DMS153 (cell line): ENCODE measurements at places on chromosomes 11 and 22.

DNA sequence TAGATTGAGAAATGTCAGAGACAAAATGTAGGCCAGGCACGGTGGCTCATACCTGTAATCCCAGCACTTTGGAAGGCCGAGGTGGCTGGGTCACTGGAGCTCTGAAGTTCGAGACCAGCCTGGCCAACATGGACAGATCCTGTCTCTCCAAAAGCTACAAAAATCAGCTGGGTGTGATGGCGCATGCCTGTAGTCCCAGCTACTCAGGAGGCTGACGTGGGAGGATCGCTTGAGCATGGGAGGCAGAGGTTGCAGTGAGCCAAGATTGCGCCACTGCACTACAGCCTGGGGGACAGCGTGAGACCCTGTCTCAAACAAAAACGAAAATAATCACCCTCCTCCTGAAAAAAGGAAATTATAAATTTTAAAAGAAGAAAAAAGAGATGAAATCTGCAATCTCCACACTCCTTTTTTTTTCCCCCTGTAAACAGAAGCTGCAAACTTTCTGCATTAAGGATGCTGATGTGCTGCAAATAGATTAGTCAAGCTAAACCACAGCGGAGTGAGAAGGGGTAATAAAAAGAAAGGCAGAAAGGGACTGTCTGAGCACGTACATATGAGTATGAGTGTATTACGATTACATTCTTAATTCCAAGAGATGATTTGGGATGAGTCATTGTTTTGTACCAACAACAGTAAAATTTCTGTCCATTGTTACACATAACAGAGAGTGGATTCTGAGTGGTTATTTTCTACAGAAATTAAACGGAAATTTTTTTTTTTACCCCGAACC lies 87.3 kb downstream of the SIK3 start:
- DNase-seq, result no peak

DNA sequence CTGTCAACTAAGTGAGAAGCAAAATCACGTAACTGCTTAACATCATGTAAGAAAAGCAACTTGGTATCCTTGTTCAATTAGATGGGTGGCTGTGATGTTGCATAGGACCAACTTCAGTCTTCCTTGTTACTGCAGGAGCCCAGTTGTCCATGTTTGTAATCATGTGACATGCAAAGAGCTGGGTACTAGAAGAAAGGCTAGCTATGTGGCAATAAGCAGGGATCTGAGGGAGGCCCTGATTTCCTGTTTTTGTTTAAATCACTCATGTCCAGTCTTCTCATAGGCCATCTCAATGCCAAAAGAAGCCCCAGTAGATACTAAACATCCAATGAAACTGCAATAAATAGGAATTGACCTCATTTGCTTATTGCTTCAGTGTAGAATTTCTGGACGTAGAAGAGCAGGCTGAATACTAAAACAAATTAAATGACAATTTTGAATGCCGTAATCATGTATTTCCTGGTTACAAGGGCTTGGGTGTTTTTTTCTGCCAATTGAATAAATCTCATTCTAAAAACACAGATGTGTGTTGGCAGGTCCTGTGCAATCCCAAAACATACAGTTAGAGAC lies 140.8 kb upstream of the ARHGAP20 start:
- DNase-seq, result no peak

DNA sequence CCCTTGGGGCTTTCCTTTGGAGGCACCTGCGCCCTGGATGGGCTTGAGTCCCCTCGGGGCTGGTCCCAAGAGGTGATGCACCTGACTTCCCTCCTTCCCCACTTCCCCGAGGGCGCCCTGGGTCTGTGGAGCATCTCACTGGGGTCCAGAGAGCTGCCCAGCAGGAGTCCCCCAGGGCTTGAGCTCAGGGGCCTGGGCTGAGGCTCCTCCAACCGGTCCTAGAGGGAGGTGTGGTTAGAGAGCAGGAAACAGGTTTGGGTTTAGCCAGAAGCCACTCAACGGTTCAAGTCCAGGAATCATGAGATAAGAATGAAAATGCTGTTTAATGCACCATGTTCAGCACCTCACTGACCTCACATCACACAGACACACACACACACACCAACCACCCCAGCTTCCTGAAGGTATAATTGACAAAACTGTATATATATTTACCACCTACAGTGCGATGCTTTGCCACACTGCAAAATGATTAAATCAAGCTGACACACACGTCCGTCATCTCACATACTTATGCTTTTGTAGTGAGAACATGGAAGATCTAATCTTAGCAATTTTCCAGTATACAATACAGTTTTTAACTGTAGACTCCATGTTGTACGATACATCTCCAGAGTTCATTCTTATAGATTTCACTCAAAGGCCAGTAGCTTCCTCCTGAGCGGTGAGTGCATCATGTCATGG lies 628 bp upstream of the IGLL1 start:
- DNase-seq, result no peak

- no peak for DNase-seq
Observed at GRCh38 chr11:70272009-70272408, 1.5 kb downstream of the PPFIA1 start.

GRCh38 chr11:27705873-27706820 lies 5.9 kb upstream of the BDNF start:
- no peak for DNase-seq

- DNase-seq, result peak; percentile 21
Observed at GRCh38 chr11:20360650-20361049, 2.9 kb upstream of the HTATIP2 start.

DNA sequence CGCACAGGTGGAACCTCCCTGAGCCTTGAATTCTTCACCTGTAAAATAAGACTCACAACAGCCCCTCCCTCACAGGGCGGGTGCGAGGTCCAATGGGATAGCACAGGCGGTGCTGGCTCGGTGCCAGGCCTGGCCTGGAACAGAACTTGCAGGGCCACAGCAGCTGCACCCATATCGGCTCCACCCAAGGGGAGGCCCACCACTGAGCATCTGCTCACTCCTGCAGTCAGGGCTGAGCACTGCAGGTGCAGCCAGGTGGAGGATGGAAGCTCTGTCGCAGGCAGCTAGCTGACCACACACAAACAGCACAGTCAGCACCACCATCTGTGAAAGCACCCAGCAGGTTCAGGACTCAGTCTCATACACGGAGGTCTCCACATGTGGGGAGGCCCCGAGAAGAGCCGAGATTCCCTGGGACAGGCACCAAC lies 19.6 kb downstream of the VPS37C start:
- peak; percentile 89 for DNase-seq

DNA sequence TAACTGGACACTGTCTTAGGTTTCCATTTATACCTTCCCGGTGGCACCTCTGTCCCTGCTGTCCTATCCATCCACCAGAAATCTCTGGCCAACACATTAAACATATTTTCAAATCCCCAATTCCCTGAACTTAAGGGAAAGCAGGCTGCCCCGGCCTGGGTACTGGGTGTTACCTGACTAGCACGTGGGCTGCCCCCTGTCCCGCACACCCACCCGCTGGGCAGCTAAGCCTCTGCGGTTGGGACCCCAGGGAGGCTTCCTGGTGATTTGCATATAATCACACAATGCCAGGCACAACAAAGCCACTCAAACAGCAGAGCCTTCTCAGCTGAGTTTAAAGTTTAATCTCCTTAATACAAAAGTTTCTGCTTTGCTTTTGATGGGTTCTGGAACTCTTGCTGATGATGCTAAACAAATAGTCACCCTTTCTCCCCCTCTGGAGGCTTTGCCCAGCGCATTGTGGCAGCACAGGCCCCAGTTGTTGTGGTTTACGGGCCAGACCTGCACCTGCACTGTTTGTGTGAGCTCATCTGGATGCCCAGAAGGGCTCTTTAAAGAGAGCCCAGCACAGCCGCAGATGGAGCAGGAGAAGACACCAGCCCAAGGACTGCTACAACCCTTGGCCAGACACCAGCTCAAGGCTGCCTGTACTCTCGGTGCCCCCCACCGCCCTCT lies 59.9 kb upstream of the POU2AF1 start:
- peak; percentile 71 for DNase-seq

GRCh38 chr22:44722611-44723010 lies 20.6 kb downstream of the PRR5 start:
- no peak for DNase-seq

GRCh38 chr22:49638788-49639187 lies 188.9 kb downstream of the BRD1 start:
- DNase-seq, result peak; percentile 4

DNA sequence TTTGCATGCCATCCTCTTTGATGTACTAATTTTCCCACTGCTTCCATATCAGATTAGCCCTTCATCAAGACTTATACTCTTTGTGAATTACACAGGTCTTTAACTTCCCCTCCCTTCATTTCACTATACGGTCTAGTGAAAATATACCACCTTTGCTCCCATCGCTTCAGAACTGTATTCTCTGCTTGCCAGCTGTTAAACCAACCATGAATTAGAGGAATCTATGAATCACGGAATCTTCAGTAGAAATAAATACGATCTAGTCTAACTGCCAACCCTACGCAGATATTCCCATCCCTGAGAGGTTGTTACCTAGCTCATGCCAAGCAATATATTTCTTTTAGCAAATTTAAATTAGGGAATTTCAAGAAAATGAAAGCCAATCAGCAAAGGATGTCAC lies 177.8 kb upstream of the MPPED2 start:
- no peak for DNase-seq

- no peak for DNase-seq
Observed at GRCh38 chr22:22993184-22993583, 77.1 kb upstream of the GNAZ start.

DNA sequence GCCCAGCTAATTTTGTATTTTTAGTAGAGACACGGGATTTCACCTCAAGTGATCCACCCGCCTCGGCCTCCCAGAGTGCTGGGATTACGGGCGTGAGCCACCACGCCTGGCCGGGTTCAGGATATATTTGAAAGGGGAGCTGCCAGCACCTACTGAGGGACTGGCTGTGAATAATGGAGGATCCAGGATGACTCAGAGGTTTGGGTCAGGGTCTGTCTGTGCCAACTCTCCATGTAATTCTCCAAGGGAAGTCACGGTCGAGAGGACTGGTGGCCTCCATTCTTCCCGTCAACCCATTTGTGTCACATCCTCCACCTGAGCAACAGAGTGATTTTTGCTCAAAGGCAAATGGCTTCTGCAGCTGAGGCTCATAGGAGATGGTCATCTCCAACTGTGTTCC lies 3.6 kb upstream of the ARRB1 start:
- no peak for DNase-seq

- no peak for DNase-seq
Observed at GRCh38 chr22:48318575-48319320, 1508.9 kb downstream of the BRD1 start.

DNA sequence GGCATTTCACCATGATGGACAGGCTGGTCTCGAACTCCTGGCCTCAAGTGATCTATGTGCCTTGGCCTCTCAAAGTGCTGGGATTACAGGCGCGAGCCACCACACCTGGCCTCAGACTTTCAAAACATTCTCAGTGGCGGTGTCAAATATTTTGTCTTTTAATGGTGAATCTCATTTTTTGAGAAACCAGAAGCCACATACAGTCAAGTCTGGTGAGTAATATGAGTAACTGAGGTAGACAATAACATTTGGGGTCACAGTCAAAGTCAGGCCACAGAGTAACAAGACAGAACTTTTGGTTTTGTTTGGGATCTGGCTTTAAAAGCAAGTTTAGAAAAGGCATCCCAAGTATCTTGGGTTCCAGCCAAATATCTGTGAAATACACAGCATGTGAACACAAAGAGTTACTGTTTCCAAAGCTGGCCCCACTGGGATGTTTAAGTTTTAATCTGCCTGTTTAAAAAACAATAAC lies 5.6 kb upstream of the TMA7B start:
- no peak for DNase-seq

GRCh38 chr11:60791153-60791933 lies 6.2 kb downstream of the MS4A10 start:
- no peak for DNase-seq

DNA sequence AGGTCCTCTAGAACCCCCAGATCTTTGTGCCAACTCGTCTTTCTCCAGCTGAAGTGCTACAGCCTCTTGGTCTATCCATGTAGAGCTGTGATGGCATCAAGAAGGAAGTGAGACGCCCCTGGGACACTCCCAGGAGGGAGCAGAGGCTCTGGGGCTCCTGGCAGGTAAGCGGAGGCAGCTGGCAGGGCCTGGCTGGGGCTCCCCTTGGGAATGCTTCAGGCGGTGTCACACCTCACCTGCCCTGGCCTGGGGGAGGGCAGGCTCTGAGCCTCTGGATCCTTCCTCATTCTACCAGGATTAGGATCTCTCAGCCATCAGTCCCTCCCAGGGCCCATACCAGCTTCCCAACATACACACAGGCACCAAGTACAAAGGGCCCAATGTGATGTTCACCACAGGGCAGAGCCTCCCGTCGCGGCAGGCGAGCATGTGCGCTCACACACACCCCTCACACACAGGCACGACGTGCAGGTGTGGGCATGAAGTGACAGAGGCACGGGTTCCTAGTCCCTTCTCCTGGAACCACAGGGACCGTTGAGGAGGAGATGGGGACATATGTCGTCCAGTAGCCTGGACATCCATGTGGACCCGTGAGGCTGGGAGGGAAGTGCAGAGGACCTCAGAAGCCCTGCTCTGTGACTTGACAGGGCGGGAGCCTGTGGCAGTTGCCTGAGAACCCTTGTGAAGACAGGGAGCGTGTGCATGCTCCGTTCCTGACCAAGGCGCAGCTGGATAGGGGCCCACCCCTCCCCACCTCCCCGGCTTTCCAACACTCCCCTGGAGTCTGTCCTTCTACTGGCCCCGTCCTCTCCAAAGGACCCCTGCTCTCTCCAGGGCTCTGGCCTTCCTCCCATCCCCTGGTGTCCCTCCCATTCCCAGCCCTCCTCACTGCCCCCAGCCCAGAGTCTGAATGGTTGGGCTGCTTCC lies 32.5 kb downstream of the LMO1 start:
- no peak for DNase-seq

- DNase-seq, result no peak
Observed at GRCh38 chr11:1491379-1491778, 4.8 kb upstream of the MOB2 start.

- no peak for DNase-seq
Observed at GRCh38 chr11:58617976-58618557, 4.4 kb upstream of the CNTF start.

DNA sequence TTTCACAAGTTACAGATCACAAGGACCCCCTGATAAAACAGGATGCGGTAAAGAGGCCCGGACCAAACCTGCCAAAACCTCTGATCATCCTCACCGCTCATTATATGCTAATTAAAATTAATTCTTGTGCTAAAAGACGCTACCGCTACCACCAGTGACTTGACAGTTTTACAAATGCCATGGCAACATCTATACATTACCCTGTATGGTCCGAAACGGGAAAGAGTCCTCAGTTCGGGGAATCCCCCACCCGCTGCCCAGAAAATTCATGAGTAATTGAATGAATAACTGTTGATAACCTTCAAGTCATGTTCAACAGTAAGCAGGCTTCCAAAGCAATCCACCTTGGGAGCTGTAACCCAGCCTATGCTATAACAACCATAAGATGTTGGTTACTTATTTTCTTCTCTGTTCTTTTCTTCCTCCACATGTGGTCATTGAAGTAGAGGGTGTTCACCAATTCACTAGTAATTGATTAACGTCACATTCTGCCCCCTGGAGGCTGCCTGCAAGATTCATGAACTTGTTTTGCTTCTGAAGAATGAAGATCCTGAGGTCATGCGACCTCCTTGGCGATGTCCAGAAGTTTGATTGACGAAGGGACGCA lies 20.6 kb downstream of the APOBEC3H start:
- no peak for DNase-seq
